LHCN-M2 (cell line): ENCODE measurements at places on chromosomes 3 and 15. TPM values are rescaled to one million over a fixed set of nuclear protein-coding genes. Genes with fewer than 3 reads are reported as not detected.

Gene ANO10
- total RNA-seq = 46.4 and 50.9 TPM in 2 replicates

DNA sequence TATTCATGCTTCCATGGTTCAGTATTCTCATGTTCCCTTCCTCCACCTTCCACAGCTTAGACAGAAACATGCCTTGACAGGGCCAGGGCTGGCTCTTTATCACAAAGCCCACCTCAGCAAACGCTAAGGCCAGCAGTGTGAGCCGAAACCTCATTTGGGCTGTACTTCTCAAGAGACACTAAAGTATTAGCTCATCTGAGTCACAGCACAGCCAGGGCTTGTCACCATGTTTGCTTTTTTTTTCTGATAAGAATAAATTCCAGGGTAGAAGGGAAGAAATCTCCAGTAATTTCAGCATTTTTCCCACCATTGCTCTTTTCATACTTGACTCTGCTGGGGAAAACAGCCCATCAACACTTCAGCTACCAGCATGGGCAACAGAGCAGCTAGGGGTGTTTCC is 95.4 kb downstream of the MYLK start:
- DNase-seq = no peak

DNA sequence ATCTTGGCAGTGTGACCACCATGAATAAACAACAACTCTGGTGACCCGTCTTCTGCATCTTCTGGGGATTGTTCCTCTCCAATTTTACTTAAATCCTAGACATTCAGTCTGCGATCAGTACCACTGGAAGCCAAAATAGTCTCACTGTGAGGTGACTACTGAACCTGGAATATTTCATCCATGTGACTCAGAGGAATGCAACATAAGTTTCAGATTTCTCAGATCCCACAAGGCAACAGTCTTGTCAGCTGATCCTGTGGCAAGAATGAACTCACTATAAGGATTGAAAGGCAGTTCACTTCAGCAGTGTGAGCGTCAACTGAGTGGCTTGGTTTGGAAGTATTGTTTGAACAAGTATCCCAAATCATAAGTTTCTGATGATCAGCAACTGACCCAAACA is 13.2 kb downstream of the NSUN3 start:
- peak; percentile 67 for DNase-seq

GRCh38 chr3:194989241-194989640 is 281.7 kb downstream of the XXYLT1 start:
- no peak for DNase-seq

- DNase-seq = no peak
Measured at GRCh38 chr15:34986771-34987480, 1.2 kb downstream of the ZNF770 start.

GRCh38 chr3:147351301-147351700 is 55.0 kb downstream of the ZIC4 start:
- no peak for DNase-seq
